ENCODE measurements at places on chromosomes 7 and 10. TPM values are rescaled to one million over a fixed set of nuclear protein-coding genes. Genes with fewer than 3 reads are reported as not detected.

DNA sequence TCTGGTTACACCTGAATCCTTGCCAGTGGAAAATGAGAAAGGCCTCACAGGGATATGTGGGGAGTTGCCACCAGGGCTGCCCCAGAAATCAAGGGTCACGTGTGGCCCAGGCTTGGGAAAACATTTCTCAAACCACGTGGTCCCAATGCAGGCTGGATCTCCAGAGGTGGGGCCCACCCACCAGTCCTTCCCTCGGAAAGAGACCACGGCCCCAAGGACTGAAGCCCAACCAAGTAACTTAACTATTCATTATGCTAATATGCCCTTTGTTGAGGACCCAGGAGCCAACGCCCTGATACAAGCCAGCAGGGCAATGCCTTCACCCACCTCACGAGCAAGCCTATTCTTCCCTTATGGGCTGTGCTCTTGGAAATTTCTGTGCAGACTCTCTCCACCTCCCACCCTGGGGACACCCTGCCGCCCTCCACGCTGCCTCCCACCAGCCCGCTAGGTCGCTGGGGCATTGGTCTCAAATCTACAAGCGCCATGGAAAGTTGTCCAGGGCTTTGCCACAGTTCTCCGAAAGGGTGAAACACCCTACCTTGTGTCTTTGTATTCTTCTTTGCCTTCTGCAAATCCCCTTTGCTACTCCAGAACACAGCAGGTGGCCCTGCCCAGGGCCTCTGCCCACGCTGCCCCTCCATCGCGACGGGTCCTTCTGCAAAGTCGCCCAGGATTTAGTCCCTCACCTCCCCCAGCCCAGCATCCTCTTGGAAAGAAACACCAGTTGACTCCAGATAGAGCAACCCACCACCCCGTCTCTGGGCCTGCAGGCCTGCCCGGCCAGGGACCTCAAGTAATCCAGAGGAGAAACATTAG, 8.8 kb downstream of the TNS3 start:
- no peaks in the 10 kb centered on the region for H3K27me3 ChIP-seq
- H3K4me3 ChIP-seq = no peak overlapping the region

DNA sequence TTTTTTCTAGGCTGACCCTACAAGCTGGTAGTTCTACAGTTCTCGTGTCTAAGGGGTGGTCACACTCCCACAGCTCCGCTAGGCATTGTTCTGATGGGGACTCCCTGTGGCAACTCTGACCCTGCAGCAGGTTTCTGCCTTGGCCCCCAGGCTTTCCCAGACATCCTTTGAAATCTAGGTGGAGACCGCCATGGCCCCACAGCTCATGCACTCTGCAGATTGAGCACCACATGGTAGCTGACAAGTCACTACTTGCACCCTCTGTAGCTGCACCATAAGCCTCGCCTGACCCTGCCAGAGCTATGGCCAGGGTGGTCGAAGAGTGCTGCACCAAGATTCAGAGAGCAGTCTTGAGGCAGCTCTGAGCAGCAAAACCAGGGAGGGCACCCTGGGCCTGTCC, 275.6 kb downstream of the LHFPL3 start:
- DNase-seq = no peak
- H3K36me3 ChIP-seq = no peaks in the 10 kb centered on the region
- H3K4me3 ChIP-seq = no peak overlapping the region
- peaks cover 4% of the 10 kb centered on the region for H3K27me3 ChIP-seq
- H3K27ac ChIP-seq = no peak overlapping the region

DNA sequence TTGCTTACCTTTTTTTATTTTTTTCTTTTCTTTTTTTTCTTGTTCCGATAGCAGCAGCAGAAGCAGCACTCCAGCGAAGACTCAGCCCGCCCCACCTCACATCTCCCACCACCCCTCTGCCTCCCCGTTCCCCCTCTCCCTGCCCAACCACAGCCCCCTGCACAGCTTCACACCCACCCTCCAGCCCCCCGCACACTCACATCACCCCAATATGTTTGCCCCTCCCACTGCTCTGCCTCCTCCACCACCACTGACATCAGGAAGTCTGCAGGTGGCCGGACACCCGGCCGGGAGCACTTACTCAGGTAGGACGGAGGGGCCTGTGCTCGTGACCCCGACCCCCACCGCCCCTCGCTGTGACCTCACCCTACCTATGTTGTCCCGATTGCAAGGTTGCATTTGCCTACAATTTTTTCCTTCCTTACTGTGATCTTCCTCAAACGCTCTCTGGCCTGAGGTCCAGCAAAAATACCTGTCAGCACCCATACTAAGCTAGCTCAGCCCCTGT, 367.2 kb upstream of the GALNT17 start:
- H3K36me3 ChIP-seq = no peaks in the 10 kb centered on the region
- no peak for DNase-seq
- H3K27me3 ChIP-seq = no peaks in the 10 kb centered on the region
- H3K4me3 ChIP-seq = no peak overlapping the region

DNA sequence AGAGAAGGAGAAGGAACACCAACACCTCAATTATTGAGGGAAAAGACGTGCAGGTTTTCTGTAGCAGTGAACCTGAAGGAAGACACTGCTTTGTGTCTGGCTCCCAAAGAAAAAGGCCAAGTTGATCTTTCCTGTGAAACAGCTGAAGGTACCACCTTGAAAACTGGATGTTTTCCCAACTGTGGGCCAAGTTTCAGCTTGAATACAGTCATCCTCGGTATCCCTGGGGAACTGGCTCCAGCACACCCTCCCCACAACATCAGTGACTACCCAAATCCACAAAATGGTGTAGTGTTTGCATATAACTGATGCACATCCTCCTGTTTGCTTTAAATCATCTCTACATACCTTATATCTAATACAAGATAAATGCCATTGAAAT, 297.0 kb upstream of the PITRM1 start:
- no peak for DNase-seq
- H3K36me3 ChIP-seq = no peaks in the 10 kb centered on the region
- H3K4me1 ChIP-seq = peaks cover 15% of the 10 kb centered on the region
- peaks cover 14% of the 10 kb centered on the region for H3K27me3 ChIP-seq

DNA sequence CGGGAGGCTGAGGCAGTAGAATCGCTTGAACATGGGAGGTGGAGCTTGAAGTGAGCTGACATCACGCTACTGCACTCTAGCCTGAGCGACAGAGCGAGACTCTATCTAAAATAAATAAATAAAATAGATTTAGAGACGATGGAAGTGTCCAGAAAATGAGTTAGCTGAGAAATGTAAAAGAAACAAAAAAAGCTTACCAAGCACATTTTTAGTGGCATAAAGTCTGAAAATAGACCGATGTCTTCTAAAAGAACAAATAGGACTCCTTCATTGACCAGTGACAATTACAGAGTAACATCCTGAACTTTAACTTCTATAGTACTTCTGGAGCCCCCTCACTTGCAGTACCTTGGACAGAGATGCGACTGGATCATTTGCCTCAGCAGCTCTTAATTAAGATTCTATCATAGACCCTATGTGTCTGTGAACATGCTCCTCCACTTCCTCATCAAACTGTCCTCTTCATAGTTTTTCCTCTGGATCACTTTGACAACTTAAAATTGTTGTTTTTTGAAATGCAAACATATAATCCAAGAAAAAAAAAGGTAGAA, 25.2 kb upstream of the SRPK2 start:
- no peak overlapping the region for H3K27ac ChIP-seq
- no peaks in the 10 kb centered on the region for H3K27me3 ChIP-seq
- peaks cover 7% of the 10 kb centered on the region for H3K4me1 ChIP-seq

GRCh38 chr7:41738806-41739205, 35.9 kb upstream of the INHBA start:
- H3K4me1 ChIP-seq = no peaks in the 10 kb centered on the region
- no peak overlapping the region for H3K27ac ChIP-seq
- peaks cover 5% of the 10 kb centered on the region for H3K27me3 ChIP-seq
- no peak for DNase-seq
- no peak overlapping the region for H3K4me3 ChIP-seq

GRCh38 chr7:73387908-73388414, 45.6 kb upstream of the FZD9 start:
- H3K27ac ChIP-seq = no peak overlapping the region
- H3K4me3 ChIP-seq = no peak overlapping the region
- H3K4me1 ChIP-seq = no peaks in the 10 kb centered on the region
- H3K36me3 ChIP-seq = peaks cover 43% of the 10 kb centered on the region
- H3K27me3 ChIP-seq = no peaks in the 10 kb centered on the region
- no peak for DNase-seq

DNA sequence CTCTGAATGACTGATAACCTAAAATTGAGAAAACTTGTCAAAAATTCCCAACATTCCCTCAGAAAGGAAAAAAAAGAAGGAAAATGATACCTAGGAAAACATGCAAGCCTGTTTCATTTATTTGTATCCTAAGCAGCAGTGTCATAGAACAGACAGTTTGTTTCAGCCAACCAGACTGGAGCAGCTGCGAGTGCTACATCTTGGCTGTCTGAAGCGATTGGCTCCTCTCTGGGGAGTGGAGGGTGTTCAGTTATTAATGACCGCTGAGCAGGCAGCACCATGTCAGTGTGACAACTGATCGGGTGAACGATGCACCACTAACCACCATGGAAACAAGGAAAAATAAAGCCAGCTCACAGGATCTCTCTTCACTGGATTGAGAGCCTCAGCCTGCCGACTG, at the start of gene LRRN3:
Gene LRRN3 (plus strand): TSS at position 282 of the 400 bp plus-strand sequence. CDS start 31,646 bp downstream, outside the sequence.
- peaks cover 16% of the 10 kb centered on the region for H3K36me3 ChIP-seq
- peak within 1 kb of the TSS; percentile 95 for H3K27ac ChIP-seq
- H3K27me3 ChIP-seq = no peaks in the 10 kb centered on the region
- peak within 1 kb of the TSS; percentile 99 for H3K4me3 ChIP-seq

DNA sequence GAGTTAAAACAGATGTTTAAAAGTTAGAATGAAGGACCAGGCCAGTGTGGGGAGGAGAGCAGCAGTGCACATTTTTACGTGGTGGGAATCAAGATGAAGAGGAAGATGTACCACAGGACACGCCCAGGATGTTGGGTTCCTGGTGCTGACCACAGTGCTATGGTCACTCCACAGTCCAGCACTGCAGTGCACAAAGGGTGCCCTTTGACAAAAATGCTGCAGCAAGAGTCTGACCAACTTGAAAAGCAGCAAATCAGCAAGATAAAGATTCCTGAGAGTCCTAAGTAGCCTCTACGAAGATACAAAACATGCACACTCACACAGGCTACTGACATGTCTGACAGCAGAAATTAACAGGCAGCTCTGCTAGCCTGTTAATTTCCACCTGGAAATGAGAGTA, 107.1 kb downstream of the PIP4K2A start:
- H3K4me1 ChIP-seq = peaks cover 42% of the 10 kb centered on the region
- H3K27ac ChIP-seq = peak overlapping the region; percentile 93
- no peak for DNase-seq
- H3K27me3 ChIP-seq = no peaks in the 10 kb centered on the region

GRCh38 chr7:157691586-157692459, 355.0 kb downstream of the DNAJB6 start:
- peak overlapping the region; percentile 78 for H3K4me3 ChIP-seq
- peaks cover 37% of the 10 kb centered on the region for H3K27me3 ChIP-seq
- H3K4me1 ChIP-seq = peaks cover 7% of the 10 kb centered on the region

DNA sequence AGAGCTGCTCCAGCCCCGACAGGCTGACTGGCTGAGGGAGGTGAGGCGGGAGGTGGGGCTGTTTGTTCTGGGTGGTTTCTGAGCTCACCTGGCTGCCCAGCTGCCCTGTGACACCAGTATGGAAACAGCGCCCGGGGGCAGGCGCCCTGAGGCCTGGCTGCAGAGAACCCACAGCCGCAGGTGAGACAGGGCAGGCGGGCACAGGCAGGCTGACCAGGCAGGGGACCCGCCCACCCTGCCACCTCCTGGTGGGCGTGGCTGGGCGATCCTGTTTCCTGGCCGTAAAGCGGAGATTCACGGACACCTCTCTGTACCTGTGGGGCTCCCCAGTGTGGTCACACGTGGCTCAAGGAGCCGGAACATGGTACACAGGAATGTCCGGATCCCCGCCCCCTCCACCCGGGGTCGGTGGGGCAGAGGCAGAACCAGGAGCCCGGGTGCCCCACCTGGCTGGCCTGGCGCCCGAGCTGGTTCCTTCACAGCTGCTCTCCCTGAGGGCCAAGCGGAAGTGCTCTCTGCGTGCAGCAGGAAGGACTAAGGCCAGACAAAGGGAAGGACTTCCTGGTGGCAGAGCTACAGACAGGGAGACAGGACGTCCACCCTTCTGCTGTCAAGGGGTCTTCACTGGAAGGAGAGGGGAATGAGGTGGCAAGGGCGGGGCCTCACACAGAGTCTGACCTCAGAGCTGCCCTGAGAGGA, 3.9 kb downstream of the MICALL2 start:
- H3K4me3 ChIP-seq = no peak overlapping the region
- H3K4me1 ChIP-seq = peaks cover 16% of the 10 kb centered on the region
- H3K27me3 ChIP-seq = no peaks in the 10 kb centered on the region

DNA sequence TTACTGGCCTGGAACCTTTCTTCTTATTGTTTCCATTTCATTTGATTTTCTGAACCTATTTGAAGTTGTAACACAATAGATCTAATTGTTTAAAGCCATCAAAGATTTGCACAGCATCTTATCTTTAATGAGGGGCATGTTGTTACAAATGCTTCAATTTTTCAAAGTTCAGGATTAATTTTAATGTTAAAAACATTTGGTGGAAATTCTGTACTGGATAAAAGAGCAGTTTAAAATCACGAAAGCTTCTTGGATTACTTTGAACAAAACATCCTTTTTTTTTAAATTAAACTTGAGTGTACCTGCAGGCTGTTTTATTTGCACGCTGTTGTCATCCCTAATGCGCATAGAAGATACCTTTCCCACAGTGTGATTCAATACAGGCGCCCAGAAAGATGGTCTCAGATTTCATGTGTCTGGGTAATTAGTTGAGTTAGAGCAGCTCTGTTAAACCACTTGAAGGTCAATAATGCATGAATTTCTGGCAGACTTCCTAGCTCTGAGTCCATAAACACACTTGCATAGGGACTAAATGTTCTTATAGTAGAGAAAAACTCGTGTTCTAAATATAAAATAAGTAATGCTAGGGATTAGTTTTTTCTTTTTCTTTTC, 29.3 kb upstream of the DDX50 start:
- DNase-seq = no peak
- peaks cover 6% of the 10 kb centered on the region for H3K4me1 ChIP-seq
- H3K27ac ChIP-seq = peak overlapping the region; percentile 19
- no peaks in the 10 kb centered on the region for H3K27me3 ChIP-seq
- no peak overlapping the region for H3K4me3 ChIP-seq

DNA sequence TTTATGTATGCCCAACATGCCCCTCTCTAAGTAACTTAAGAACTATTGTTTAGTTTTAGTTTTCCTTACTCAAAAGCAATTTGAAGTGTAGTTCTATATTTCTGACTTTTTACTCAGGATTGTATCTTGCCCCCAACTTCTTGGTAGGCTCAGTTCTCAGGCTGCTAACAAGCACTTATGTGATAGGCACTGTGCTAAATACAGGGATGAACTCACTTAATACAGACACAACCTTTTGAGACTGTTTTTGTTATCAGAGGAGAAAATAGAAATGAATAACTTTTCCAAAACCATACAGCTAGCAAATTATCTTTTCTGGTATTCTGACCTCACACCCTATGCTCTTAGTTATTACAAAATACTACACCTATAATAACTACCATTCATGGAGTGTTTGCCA, 16.3 kb downstream of the TAX1BP1 start:
- H3K36me3 ChIP-seq = peaks cover 25% of the 10 kb centered on the region
- no peak for DNase-seq
- no peaks in the 10 kb centered on the region for H3K27me3 ChIP-seq
- H3K4me3 ChIP-seq = no peak overlapping the region
- H3K4me1 ChIP-seq = peaks cover 38% of the 10 kb centered on the region
- H3K27ac ChIP-seq = no peak overlapping the region

Gene HECTD2
- total RNA-seq = 6.7 TPM

Gene RBM20
- total RNA-seq = 0.68 TPM

Gene SLC39A12
- total RNA-seq = not detected

Gene ANKRD61
- not detected for total RNA-seq
